IPS-NIHi11 (cell line): ENCODE measurements at places on chromosomes 16 and 17.
A peak's percentile ranks its signal among the peaks of the same experiment; 100 is the strongest.

- DNase-seq: no peak
Observed at GRCh38 chr16:89843409-89844350, 15.4 kb downstream of the SPIRE2 start.

DNA sequence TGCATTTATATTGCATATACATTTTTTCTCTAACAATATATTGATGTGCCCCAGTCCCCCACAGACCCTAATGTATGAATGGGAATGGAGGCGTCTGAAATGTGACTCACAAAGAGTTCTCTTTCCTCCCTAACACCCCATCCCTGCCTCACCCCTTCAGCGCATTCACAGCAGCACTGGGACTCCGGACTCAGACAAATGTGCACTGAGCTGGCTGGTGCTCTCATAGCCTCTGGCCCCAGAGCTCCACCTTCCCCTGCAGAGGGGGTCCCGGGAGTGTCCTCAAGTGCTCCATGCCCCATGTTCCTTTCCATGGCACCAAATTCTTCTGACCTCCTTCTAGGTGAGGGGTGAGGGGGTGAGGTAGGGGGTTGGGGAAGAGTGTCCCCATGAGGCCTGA is 20.6 kb downstream of the NPTX1 start:
- DNase-seq: no peak

- no peak for DNase-seq
Observed at GRCh38 chr17:6488008-6488539, 43.8 kb downstream of the PIMREG start.

DNA sequence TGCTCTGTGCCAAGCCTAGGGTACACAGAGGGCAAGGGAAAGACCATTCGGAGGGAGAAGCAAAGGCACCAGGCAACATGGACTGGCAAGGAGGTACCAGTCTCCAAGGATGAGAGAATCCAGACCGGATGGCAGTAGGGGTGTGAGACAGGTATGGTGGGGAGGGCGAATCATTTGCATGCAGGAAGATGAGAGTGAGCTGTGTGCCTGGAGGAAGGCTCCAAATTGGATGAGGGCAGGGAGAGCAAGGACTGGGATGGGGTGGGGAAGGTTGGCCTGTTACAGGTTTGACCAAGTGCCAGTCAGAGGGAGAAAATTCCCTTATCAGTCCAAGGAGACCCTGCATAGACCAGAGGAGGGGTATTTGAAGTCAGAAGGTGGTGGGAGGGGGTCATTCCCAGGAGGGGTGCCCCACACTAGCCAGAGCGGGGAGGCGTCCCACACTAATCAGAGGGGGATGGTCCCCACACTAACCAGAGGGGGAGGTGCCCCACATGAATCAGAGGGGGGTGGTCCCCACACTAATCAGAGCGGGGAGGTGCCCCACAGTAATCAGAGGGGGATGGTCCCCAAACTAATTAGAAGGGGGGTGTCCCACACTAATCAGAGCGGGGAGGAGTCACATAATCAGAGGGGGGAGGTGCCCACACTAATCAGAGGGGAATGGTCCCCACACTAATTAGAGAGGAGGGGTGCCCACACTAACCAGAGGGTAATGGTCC is 737 bp downstream of the CANT1 start:
- DNase-seq: no peak

- DNase-seq: no peak
Observed at GRCh38 chr16:12423131-12423530, 380.6 kb downstream of the CPPED1 start.

DNA sequence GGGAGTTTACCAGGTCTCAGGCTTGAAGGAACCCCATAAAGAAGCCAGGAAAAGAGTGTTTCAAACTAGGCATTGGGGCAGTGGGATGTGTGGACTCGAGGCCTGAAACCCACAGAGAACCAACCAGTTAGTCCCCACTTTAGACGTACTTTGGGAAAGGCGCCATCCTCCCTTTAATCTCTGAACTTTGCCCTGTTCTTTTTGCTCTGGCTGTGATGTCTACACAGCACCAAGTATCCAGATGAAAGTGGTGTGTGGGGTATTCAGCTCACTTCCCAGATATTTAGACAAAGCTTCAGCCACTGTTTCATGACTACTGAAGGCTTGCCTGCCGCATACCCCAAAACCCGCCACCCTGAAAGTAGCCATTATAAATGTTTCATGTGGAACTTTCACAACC is 116.9 kb upstream of the IRX5 start:
- no peak for DNase-seq

- DNase-seq: no peak
Observed at GRCh38 chr17:20122254-20122879, 113.2 kb downstream of the SPECC1 start.

GRCh38 chr16:25606069-25606468 is 85.7 kb upstream of the HS3ST4 start:
- DNase-seq: no peak

- no peak for DNase-seq
Observed at GRCh38 chr16:9677301-9677653, 505.0 kb downstream of the GRIN2A start.

DNA sequence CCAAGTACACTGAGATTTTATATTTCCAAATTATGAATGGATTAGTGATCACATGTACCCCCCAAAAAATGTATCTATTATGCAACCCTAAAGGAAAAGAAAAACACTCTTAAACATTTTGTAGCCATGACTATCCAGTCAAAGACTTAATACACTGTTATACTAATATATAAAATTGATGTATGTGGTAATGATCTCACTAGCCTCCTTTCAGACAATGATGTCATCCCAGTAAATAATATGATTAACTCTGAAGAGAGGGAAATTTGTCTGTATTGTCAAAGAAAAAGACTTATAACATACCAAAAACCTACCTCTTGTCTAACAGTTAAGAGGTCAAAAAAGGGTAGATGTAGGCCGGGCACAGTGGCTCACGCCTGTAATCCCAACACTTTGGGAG is 80.7 kb downstream of the USP32 start:
- no peak for DNase-seq

DNA sequence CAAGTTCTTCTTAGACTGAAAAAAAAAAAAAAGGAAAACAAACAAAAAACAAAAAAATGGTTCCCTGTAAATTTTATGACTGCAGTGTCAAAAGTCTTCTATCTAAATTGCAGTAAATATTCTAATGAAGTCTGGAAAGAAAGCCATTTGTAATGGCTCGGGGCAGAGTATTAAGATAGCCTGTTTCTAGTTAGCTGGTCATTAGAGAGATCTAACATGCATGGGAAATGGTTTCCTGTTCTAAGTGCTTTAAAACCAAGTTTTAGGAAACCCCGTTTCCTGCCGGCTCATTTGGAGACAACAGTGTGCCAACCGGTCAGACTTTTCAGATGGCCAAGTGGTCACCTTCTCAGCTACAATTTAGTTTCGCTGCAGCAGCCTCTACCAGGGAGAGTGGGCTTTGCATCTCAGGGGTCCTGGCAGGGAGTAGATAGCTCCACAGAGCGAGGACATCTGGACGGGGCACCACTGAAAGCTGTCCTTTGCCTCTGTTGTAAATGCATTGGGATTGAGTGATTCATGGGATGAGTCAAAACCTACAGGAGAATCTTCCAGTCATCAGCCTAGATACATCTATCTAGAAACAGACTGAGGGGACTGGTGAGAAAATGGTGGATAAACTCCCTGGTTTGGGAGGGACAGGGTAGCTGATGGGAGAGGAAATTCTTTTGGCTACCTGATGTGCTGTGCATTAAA is 473.2 kb upstream of the SALL1 start:
- DNase-seq: no peak

GRCh38 chr16:85935974-85936760 is 37.2 kb downstream of the IRF8 start:
- DNase-seq: no peak

- no peak for DNase-seq
Observed at GRCh38 chr16:56357241-56357764, 68.0 kb downstream of the AMFR start.

- DNase-seq: peak; percentile 31
Observed at GRCh38 chr16:5523829-5524228, 426.2 kb upstream of the EEF2KMT start.

- DNase-seq: no peak
Observed at GRCh38 chr16:25007284-25007984, 7.7 kb downstream of the ARHGAP17 start.

GRCh38 chr17:81049973-81050551 is 15.1 kb downstream of the BAIAP2 start:
- no peak for DNase-seq
